ENCODE measurements at places on chromosomes 3 and 15. TPM values are rescaled to one million over a fixed set of nuclear protein-coding genes. Genes with fewer than 3 reads are reported as not detected.

DNA sequence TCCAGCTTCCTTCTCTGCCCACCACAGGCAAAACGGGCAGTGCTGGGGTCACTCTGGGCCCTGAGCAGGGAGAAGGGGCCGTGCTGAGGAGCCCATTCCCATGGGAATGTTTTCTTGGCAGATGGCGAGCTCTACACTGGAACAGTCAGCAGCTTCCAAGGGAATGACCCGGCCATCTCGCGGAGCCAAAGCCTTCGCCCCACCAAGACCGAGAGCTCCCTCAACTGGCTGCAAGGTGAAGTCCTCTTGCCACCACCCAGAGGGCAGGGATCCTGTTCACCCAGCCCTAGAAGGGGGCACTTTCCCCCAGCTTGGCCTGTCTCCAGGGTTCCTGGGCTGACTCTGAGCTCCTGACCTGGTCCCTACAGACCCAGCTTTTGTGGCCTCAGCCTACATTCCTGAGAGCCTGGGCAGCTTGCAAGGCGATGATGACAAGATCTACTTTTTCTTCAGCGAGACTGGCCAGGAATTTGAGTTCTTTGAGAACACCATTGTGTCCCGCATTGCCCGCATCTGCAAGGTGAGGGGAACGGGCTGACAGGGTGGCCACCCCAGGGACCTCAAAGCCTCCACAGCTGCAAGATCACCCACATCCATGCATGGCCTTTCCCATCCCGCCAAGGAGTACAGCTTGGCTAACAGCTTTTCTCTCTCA lies 12.4 kb downstream of the CIB1 start:
- no peaks in the 10 kb centered on the region for H3K4me1 ChIP-seq
- no peak overlapping the region for H3K4me3 ChIP-seq
- no peaks in the 10 kb centered on the region for H3K36me3 ChIP-seq
- DNase-seq = peak; percentile 93

The TM4SF18 gene
- total RNA-seq = 3.1 TPM

The ZMYND10 gene
- 0.96 TPM for total RNA-seq

- H3K4me3 ChIP-seq = no peak overlapping the region
- DNase-seq = no peak
Measured at GRCh38 chr3:16723978-16724377, 118.8 kb upstream of the DAZL start.

The ARL6IP5 gene
- 129 TPM for total RNA-seq

DNA sequence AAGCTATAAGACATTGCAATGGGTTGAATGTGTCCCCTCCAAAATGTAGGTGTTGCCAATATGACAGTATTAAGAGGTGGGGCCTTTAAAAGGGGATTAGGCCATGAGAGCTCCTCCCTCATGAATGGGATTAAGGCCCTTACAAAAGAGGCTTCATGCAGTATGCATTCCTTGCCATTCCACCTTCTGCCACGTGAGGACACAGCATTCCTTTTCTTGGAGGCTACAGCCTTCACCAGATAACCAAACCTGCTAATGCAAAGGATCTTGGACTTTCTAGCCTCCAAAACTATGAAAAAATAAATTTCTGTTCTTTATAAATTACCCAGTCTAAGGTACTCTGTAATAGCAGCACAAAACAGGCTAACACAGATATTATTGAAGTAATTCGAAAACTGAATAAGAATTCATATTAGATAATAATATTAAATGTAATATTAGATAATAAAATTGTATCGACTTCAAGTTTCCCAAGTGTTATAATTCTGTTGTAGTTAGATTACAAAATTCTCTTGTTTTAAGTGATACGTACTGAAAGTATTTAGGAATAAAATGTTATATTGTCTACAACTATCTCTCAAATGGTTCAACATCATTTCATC lies 29.4 kb upstream of the ATP8B4 start:
- DNase-seq = no peak
- H3K27me3 ChIP-seq = no peaks in the 10 kb centered on the region
- no peaks in the 10 kb centered on the region for H3K36me3 ChIP-seq
- H3K4me3 ChIP-seq = no peak overlapping the region
- H3K27ac ChIP-seq = no peak overlapping the region

- no peak overlapping the region for H3K4me3 ChIP-seq
- no peaks in the 10 kb centered on the region for H3K27me3 ChIP-seq
- peak; percentile 19 for DNase-seq
- H3K27ac ChIP-seq = no peak overlapping the region
Measured at GRCh38 chr3:49790626-49791411, 4.5 kb upstream of the IP6K1 start.

GRCh38 chr15:57094321-57095257 lies 176.1 kb downstream of the TCF12 start:
- no peaks in the 10 kb centered on the region for H3K36me3 ChIP-seq
- no peaks in the 10 kb centered on the region for H3K4me1 ChIP-seq
- no peaks in the 10 kb centered on the region for H3K27me3 ChIP-seq
- no peak overlapping the region for H3K4me3 ChIP-seq

- H3K4me3 ChIP-seq = no peak overlapping the region
- no peak for DNase-seq
- no peaks in the 10 kb centered on the region for H3K27me3 ChIP-seq
Measured at GRCh38 chr15:54033869-54034458, 55.7 kb downstream of the UNC13C start.

The ALPK3 gene
- 77.0 TPM for total RNA-seq

The RTP1 gene
- total RNA-seq = 0.16 TPM

DNA sequence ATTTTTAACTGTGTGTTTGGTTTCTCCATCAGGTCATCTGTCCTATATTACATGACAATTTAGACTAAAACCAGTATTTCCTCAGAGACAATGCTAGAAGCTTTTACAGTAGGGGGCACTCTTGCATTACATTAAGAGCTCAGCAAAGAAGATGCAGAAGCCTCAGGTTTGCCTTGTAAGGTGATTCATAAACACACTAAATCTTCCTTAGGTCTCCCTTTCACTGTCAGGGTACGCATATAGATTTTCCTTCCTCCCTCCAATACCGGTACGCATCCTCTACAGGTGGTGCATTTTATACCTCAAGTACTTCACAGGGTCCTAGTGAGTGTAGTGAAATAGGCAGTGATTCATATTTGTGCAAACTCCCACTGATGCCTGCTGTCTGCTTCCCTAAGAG lies 46.5 kb downstream of the CD86 start:
- DNase-seq = no peak
- no peaks in the 10 kb centered on the region for H3K36me3 ChIP-seq
- no peak overlapping the region for H3K4me3 ChIP-seq
- no peaks in the 10 kb centered on the region for H3K4me1 ChIP-seq

GRCh38 chr3:184429786-184430185 lies 49.9 kb downstream of the CHRD start:
- H3K27ac ChIP-seq = no peak overlapping the region
- peaks cover 2% of the 10 kb centered on the region for H3K4me1 ChIP-seq
- peak; percentile 1 for DNase-seq
- no peaks in the 10 kb centered on the region for H3K36me3 ChIP-seq
- no peak overlapping the region for H3K4me3 ChIP-seq

All from aorta (tissue), 5 donors.